ENCODE measurements at places on chromosomes 13 and 19.

DNA sequence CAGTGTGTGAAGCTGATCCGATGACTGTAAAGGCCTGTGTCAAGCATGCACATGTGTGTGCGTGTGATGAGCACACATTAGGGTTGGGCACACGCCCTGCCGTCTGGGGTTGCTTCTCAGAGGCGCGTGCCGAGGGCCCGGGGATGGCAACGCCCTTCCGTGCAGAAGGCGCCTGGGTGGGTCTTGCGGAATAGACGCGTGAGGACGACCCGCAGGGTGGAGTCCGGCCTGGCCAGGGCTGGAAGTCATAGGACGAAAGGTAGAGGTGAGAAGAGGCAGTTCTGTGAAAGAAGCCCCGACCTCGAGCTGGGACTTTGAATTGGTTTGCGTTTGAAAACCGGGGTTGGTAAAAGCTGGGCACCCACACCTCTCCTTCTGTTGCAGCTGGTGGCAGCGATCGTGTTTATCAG is 35.7 kb downstream of the TMEM255B start:
- DNase-seq, result no peak

GRCh38 chr13:48626077-48626449 is 27.7 kb upstream of the CYSLTR2 start:
- no peak for DNase-seq

DNA sequence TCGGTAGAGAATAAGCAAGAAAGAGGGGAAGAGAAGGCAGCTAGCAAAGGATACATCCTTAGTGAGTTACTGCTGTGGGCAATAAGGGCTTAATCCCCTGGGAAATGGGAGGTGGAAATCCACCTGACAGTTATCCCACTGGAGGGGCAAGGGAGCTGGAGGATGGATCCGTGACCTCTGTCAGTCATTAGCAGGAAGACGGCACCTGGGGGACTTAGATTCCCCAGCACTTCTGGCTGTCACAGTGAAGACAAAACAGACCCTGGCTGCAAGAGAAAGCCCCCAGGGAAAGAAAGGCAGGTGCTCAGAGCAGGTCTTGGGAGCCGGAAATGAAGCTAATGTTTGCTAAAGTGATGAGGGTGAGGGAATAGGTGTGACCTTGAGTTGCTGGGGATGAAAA is 70.4 kb upstream of the MRI1 start:
- no peak for DNase-seq

- DNase-seq, result no peak
These were observed 65.6 kb upstream of the NPAS1 start for GRCh38 chr19:46953955-46954501.

DNA sequence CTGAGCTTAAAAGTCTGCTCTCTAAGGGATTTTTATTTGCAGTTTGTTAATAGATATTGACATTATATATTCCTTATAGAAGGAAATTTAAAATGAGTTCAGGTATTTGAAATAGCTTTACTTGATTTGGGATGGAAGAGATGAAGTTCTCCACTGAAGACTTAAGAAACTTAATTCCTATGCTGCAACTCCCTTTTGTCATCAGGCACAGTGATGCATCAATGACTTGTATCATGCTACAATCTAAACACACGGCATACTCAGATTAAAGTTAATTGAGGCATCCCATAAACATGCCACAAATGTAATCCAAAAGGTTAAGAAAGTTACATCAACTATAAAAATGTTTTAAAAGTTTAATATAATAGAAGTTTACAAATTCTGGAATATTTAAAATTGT is 109.0 kb downstream of the STARD13 start:
- DNase-seq, result no peak

- DNase-seq, result peak; percentile 91
These were observed 10.4 kb upstream of the JUND start for GRCh38 chr19:18291590-18292461.

DNA sequence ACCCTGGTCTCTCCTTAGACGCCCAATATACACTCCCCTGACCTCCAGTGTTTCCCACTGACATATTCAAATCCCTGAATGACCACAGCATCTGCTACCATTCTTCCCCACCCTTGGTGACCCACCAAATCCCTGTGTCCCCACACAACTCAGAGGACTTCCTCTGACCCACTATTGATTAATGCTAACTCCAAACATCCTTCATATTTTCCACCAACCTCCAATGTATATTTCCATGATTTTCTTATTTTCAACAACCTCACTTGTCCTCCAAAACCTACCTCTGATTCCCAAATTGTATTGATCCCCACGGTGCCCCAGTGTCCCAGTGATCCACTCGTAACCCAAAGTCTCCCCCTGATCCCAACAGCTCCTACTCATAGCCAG is 526 bp upstream of the DMWD start:
- no peak for DNase-seq

- no peak for DNase-seq
These were observed 46.4 kb downstream of the N4BP2L1 start for GRCh38 chr13:32381539-32381938.

GRCh38 chr13:50006426-50007135 is 8.7 kb upstream of the KCNRG start:
- DNase-seq, result no peak

DNA sequence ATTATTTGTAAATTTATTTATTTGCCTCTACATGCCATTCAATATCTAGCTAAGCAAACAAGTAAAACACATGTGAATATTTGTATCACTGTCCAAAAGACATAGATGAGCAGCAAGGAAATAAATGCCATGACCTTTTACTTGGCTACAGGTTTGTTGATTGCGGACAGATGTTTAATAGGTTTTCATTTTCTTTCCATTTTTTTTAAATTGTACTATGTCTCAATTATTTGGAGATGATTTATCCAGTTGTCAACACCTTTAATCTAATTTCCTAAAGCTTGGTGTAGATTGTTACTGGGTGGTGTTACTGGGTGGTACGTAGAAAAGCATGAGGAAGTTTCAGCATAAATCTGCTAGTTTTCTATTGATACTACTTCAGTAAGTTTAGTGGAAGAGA is 560.6 kb upstream of the SPRY2 start:
- DNase-seq, result no peak

DNA sequence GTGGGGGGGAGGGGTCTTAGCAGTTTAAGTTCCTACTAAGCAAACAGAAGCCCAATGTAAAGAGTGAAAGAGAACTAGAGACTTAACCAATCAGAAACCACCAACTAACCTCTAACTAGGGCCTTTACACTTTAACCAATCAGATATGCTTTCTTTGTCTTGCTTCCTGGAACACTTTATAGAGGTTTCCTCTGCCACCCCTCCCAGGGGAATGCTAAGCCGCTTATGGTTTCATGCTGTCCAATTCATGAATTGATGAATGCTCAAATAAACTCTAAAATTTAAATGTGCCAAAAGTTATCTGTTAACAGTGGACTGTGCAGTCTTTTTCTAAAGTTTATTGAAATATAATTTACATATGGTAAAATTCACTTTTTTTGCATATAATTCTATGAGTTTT is 33.9 kb upstream of the LATS2 start:
- no peak for DNase-seq

- no peak for DNase-seq
These were observed 72.5 kb downstream of the RAP2A start for GRCh38 chr13:97506511-97506910.

DNA sequence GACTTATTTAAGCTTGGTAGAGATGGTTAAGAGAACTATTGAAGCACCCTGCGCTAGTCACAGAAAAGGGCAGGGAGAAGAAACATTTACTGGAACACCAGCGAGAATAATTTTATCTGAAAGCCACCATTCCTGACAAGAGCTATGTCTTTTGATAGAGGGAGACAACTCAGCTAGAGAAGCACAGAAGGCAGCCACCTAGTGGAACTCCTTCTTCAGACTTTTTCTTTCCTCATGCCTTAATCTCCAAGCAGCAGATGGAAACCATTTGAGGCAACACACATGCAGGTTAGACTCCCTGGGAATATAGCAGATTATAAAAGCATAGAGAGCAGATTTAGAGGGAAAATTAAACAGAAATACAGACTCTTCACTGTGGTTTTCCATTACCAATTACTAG is 813.4 kb downstream of the SLITRK6 start:
- no peak for DNase-seq

GRCh38 chr19:46347985-46348384 is 1.1 kb downstream of the PPP5C start:
- DNase-seq, result no peak

GRCh38 chr19:55487924-55488687 is at the start of gene SSC5D:
Gene SSC5D (plus strand): TSS chr19:55488436. CDS start chr19:55488590, 154 bp downstream.
- no peak for DNase-seq

Measured in stimulated activated CD4-positive, alpha-beta T cell treated with anti-CD3 and anti-CD28 coated beads, Interleukin-15, amount 100 ng/mL, for 48 hours (primary cell).